ENCODE measurements at places on chromosomes 1 and 21.
A peak's percentile ranks its signal among the peaks of the same experiment; 100 is the strongest.

DNA sequence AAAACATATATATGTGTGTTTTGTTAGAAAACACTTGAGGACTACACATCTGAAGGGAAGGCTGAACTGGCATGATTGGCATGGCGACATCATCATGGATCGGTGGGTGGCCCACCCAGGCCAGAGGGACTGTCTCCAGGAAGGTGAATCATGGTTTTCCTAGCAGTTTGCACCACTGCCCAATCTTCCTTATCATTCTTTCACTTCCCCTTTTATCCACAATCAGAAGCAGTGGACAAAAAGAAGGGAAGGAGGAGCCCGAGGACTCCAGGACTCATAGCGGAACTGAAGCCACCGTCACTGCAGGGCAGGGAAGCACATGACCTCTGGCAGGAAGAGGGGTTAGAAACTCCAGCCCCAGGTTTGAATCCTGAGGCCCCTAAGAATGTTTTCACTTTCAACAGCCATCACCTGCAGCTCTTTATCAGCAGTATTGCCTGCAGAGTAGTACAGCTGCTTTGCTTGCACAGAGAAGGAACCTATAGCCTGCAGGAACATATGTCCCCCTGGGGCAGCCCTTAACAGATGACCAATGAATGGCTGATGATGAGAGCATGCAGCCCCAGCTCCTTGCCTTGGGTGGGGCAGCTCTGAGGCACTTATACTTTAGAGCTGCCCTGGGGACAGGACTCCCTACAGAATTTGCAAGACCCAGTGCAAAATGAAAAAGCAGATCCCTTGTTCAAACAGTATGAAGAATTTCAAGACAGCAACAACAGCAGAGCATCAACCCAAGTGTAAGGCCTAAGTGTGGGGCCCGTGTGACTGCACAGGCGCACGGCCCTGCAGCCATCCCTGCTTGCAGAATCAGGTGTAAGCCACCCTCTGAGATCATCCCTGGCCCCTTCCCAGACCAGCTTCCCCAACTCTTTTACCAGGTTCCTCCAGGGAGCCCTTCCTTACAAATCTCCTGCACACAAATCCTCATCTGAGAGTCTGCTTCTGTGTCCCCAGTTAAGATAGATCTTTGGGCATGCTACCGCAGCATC is 241.8 kb upstream of the IRF2BP2 start:
- no peak for DNase-seq

DNA sequence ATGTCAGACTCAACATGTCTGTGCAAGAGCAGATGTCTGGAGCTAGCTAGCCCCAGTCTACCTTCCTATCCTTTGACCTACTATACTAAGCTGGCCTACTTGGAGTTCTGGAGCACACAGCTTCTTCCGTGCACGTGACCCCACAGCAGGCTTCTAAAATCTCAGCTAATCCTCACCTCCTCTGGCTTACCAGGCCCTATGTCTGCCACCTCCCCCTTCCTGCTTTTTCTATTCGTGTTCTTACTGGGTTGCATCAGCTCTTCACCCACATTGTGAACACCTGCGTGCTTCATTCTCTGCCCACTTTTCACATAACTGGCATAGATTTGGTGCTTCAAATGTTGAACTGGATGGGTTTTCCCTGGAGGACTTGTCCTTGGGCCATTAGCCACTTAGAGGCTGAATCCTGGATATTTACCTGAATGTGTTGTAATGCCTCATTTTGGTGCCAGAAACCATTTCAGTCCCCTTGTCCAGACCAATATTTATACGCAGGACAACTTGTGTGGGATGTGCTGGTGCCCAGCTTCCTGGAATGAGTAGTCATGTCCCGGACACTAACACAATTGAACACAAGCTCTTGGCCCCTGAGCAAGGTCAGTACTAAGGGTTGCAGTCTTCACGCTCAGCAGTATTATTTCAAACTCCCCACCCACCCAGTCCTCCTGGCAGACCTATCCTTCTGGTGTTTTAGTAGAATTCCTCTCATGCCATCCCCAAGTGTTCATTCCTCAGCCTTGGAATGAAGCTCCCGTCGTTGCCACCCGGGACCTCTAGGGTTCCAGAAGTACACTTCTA is 24.0 kb downstream of the TENT5C start:
- no peak for DNase-seq

- no peak for DNase-seq
Measured at GRCh38 chr1:76388261-76388660, 313.7 kb downstream of the ST6GALNAC3 start.

DNA sequence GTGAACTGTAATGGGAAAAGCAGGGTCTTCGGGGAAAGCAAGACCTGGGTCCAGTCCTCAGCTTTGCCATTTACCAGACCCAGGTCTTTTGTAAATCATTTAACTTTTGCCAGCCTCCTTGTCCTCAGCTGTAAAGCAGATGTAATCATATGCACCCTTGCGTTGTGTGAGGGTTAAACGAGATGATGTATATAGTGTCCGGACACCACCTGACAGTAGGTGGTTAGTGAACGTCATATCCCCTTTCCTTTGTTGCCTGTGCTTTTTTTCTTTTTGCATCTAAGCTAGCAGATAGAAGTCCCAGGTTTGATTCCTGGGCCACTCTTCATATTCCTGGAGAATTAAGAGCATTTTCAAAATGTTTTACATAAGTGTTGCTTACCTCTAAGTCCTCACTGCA is 28.5 kb downstream of the IL12RB2 start:
- DNase-seq = no peak

- no peak for DNase-seq
Measured at GRCh38 chr1:30363031-30363430, 360.4 kb downstream of the MATN1 start.

DNA sequence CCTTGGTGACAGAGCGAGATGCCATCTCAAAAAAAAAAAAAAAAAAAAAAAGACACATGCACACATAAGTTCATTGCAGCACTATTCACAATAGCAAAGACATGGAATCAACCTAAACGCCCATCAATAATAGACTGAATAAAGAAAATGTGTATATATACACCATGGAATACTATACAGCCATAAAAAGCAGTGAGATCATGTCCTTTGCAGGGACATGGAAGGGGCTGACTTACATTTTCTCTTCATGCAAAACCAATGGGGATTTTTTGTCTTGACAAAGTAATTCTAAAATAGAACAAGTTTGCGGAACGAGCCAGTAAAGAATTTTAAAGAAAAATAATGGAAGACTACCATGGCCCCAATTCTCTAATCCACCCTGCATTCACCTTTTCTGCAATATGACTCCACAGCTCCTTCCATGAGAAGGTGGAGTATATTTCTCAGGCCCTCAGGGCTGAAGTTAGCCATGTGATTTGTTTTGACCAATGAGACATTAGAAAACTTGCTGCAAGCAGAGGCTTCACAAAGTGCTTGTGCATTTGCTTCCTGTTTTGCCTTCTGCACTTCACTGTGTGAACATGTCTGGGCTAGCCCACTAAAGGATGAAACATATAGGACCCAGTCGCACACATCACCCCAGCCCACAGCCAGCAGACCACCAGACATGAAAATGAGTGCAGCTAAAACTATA is 78.8 kb upstream of the NR5A2 start:
- DNase-seq = no peak

DNA sequence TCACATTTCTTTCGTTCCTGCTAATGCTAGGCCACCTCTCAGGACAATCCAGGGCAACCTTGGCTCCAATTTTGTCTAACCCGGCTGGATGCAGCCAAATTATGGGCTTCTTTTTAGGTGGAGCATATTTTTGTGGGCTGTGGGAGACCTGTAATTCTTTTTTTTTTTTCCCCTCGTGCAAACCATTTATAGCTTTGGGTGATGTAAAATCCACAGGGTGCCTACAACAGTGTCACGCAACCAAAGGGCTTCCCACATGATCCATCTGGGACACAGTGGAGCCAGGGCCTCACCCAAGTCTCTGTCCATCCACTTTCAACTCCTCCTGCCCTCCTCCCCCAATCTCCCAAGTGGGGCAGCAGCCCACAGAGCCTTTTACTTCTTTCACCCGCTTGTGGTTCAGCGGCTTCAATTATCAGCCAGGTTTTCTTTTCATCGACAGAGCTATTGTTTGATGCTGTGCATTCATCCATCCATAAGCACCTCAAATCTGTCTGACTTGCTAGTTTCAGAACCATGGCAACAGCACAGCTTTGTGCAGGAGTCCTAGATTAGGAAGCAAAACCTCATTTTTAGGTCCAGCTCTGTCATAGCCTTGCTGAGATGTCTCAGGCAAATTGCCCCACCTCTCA is 10.0 kb upstream of the OVAAL start:
- DNase-seq = no peak

DNA sequence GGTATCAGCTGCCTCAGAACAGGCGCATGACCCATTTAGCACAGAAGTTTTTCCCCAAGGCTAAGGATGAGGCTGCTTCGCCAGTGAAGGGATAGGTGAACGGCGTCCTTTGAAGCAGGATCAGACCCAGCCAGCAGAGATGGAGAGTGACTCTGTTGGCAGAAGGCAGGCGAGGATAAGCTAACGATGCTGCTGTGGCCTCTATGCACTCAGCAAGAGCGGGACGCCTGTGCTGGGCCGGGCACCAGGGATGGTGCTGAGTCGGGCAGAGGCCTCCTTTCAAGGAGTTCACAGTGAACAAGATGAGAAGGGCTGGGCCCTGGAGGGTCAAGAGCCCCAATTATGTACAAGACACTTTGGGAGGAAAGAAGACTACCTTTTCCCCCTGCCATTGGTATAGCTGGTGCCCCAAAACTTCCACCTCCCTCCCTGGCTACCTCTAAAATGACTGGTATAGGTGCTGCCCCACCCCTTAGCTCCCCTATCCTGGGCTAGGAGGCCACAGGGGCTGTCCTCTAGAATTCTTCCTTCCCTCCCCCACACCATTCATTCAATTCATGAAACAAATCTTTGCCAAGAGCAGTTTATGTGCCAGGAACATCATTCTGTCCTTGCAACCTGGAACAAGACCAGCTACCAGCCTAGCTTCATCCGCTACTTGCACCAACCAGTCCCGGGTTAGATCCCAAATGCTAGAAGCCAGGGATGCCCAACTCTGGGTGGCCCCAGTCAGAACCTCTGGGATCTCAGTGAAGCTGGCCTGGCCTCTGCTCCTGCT is 7.5 kb downstream of the XKR8 start:
- no peak for DNase-seq

GRCh38 chr21:25039461-25040380 is 567.6 kb downstream of the MRPL39 start:
- DNase-seq = no peak

DNA sequence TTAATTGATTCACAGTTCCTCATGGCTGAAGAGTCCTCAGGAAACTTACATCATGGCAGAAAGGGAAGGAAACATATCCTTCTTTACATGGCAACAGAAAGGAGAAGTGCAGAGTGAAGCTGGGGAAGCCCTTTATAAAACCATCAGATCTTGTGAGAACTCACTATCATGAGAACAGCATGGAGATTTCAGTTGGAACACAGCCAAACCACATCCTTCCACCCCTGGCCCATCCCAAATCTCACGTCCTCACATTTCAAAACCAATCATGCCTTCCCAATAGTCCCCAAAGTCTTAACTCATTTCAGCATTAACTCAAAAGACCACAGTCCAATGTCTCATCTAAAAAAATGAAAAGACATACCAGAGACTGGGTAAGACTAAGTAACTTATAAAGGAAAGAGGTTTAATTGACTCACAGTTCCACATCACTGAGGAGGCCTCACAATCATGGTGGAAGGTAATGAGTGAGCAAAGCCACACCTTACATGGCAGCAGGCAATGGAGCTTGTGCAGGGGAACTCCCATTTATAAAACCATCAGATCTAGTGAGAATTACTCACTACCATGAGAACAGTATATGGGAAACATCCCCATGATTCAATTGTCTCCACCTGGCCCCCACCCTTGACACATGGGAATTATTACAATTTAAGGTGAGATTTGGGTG is 105.2 kb downstream of the MRPL39 start:
- peak; percentile 38 for DNase-seq

GRCh38 chr21:45076245-45076711 is 1.9 kb downstream of the ADARB1 start:
- no peak for DNase-seq

- DNase-seq = peak; percentile 17
Measured at GRCh38 chr1:234699795-234700665, 90.1 kb upstream of the IRF2BP2 start.

- no peak for DNase-seq
Measured at GRCh38 chr21:38861056-38861455, 55.3 kb downstream of the ETS2 start.

DNA sequence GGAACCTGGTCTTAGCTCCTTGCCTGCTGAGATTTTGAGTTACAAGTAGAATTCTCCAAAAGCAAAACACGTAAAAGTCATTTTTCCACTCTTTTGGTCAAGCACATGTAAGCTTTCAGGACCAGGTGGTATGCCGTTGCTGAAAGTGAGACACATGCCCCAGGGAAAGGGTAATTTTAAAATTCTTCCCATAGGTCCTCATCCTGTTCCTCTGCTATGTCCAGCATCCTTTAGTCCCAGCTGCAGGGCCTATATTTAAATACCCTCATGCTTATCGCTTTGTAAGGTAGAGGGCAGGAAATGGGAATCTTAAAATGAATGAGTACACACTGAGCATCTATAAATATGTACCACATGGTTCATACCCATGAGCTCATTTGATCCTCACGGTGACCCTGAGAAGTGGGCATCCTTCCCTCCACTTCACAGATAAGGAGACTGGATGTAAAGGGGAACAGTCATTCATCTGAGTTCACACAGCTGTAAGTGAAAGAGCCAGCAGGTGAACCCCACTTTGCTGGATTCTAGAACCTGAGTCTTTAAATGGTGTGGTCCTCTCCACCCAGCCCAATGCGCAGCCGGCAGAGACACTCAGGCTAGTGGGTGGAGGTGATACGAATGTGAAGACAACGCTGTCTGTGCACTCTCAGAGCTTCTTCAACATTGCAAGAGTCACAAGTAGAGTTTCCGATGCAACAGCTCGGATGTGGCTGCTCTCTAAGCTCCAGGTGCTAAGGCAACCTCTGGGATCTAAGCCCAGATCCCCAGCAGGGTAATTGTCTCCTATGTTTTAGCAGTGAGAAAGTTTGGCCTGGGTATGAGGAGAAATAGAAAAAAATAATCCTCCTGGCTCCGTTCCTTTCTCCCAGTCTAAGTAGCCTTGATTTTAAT is 163.5 kb downstream of the PLXNA2 start:
- no peak for DNase-seq

DNA sequence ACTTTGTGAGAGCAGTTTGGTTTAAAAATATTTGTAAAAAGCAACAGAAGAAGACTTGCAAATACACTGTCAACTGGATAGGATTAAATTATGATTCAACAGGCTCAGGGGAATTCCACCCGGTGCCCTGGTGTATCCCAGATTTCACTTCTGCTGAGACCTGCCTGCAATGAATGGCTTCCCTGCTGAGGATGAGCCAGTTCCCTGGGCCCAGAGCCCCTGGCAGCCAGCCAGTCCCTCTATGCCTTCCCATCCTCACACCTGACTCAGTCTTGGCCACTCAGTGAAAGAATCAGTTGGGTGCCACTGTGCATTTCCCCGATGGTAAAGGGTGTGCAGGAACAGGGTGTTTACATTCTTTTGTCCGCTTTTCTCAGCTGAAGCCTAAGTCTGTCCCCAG is 64.4 kb downstream of the KCTD3 start:
- DNase-seq = no peak

- no peak for DNase-seq
Measured at GRCh38 chr21:29557200-29557599, 258.5 kb downstream of the BACH1 start.
